ENCODE measurements at places on chromosomes 2 and 18. TPM values are rescaled to one million over a fixed set of nuclear protein-coding genes. Genes with fewer than 3 reads are reported as not detected.

The MOGAT1 gene
- total RNA-seq: 0.42 TPM

The IL1F10 gene
- not detected for total RNA-seq

DNA sequence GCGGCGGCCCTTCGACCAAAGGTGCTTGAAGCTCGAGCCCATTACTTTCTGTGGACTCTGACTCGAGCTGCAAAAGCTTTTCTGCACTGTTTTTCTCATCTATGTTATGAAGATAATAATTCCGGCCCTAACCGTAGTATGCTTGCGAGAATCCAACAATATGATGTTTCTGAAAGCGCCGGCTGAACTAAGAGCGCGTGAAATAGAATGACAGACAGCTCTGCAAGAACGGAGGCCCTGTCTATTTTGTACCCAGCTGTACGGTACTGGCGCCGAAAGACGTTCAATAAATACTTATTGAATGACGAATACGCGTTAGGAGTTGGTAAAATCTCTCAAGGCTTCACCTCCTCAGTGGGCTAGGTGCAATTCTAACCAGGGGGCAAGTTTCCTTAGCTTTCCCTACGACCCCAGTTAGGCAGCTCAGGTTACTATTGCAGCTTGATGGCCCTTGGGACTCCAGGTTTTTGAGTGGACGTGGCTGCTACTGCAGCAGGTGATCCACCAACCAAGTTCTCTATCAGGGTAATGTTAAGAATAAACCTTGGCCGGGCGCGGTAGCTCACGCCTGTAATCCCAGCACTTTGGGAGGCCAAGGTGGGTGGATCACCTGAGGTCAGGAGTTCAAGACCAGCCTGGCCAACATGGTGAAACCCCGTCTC, 570 bp downstream of the SCRN3 start:
- no peak for DNase-seq

DNA sequence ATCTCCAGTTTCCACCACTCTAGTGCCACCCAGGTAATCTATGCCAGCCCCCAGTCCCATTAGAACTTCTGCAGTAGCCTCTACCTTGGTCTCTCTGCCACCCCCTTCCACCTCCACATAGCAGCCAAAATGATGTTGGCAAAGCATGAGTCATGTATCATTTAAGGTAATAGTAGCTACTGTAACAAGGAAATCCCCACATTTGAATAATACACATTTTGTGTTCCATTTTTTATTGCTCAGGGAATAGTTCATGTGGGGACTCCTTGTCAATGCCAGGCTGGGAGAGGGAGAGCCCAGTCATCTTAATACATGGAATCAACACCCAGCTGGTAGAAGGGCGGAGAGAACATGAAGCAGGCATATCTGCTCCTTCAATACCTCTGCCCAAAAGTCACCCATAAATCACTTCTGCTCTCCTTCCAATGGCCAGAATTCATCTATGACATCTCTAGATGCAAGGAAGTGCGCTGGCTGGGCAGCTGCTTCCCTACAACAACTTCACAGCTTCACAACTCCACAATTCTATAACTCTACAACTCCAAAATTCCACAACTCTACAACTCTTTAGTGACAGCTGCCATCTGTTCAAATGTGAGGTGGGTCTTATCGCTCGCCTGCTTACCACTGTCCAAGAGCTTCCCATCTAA, 70.6 kb upstream of the GLS start:
- DNase-seq: no peak

The MPV17 gene
- total RNA-seq: 73.8 TPM

DNA sequence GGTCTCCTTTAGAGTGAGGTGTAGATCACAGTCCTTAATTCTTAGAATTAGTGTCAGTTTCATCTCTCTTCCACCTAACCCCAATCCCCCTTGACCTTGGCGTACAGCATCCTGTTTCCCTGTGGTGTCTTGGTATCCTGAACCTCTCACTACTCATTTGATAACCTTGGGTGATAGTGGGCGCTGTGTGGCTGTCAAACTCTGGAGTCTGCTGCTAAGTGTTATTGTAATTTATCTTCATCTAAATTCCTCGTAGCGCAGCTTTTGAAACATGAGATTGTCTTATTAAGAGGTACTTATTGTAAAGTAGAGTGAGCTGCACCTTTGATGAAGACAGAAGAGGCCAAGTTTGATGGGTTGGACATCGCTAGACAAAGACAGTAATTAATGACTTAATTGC, 222.6 kb upstream of the SPRED2 start:
- DNase-seq: no peak

GRCh38 chr18:9914584-9915290, 921 bp downstream of the VAPA start:
- peak; percentile 82 for DNase-seq

GRCh38 chr2:238428866-238429265, 2.1 kb downstream of the ASB1 start:
- DNase-seq: no peak

The NYAP2 gene
- total RNA-seq: not detected

DNA sequence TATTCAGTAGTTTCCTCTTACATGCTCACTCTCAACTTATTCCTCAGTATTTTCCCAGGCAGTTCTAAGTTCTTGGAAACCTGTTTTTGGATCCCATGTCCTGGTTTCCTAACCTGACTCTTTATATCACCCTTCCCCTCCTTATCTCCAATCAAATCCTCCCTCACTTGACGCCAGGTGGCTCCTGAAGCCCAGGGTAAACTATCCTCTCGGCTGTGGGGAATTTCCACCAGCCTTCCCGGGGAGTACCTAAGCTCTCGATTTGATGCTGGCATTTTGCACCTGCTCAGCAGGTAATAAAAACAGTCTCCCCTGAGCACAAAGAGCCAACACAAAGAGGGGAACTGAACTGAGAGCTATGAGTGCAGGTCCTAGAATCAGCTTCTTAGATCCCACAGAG, 538.0 kb downstream of the SLC4A3 start:
- DNase-seq: no peak

DNA sequence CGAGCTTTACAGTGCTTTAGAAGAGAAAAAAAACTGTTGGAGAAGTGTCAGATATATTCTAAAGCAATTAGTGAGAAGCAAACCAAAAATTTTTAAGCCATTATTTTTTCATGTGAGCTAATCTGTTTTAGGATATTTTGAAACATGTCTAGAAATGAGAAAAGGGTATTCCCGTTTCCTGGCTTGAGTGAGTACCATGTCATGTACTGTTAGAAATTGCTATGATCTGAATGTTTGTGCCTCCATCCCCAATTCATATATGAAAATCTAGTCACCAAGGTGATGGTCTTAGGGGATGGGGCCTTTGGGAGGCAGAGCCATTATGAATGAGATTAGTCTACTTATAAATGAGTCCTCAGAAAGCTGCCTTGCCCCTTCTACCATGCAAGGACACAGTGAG, 493.3 kb upstream of the GCFC2 start:
- no peak for DNase-seq

GRCh38 chr2:144015655-144016245, 504.2 kb downstream of the ZEB2 start:
- DNase-seq: no peak

The BMP10 gene
- total RNA-seq: 0.49 TPM

Data from heart left ventricle (tissue), 16 donors.